Activated effector memory CD4-positive, alpha-beta T cell treated with anti-CD3 and anti-CD28 coated beads, Interleukin-2, amount 50 U/mL, for 16 hours (primary cell): ENCODE measurements at places on chromosomes 5 and 9.

GRCh38 chr9:126317513-126317912 lies 9.1 kb upstream of the MVB12B start:
- peak; percentile 73 for DNase-seq

- DNase-seq = no peak
These were observed 6.3 kb upstream of the NR5A1 start for GRCh38 chr9:124513376-124513994.

DNA sequence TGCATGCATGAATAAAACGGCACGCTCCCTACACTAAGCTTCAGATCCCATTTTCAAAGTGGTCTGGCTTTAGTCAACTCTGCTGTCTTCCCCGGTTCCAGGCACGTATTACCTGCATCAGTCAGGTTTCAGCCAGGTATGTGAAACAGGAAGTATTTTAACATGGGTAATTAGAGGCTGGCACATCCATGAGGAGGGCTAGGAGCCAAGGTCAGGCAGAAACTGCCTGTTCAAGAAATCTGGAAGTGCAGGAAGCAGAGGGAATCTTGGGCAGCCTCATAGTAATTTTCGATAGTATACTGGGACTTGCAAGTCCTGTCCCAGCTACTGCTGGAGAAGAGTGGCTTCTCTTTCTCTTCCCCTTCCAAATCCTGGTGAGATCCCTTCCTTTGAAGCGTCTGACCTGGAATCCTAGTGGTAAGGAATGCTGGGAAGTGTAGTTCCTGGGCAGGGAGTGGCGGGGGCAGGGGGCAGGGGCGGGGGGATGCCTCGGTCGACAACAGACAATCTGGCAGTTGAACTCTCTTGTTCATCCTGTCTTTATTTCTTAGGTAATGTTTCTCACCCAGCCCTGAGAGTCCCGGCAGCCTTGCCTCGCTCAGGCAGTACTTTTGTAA lies 403.1 kb downstream of the TLE4 start:
- DNase-seq = no peak

DNA sequence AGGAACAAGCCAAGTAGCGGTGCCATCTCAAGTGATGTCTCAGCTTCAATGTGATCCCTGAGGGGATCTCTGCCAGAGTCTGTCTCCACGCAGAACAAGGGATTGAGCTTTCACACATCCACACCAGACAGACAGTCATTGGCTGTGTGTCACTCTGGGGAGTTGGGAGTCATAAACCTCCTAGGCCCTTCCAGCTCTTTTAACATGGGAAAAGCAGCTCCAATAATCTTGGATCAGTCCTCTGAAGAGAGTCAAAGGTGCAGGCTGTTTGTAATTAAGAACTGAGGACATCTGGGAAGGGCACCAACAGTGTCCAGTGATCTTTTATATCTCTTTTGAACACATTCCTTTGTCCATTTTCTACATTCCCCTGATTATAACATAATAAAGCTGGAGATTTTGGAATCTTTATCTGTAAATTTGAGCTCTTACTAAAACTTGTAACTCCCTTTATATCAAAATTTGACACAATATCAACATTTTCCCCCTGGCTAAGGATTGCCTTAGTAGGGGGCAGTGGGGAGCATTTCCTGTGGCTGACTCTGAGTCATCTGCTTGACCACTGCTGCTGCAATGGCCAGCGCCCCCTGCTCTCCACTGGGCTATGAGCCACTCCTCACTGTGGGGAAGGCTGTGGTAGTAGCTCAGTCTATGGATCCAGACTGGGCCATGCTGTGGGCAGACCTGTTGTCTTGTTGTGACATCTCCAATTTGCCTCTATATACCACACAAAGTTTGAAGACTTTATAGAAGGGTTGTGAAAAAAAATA lies 284.4 kb downstream of the OSTF1 start:
- no peak for DNase-seq

GRCh38 chr5:36017622-36018021 lies 26.4 kb upstream of the UGT3A1 start:
- DNase-seq = no peak

- no peak for DNase-seq
These were observed 209.7 kb downstream of the ESM1 start for GRCh38 chr5:54775645-54776044.

GRCh38 chr5:31613651-31614050 lies 25.3 kb upstream of the PDZD2 start:
- DNase-seq = no peak

GRCh38 chr9:36118706-36119105 lies 17.8 kb upstream of the GLIPR2 start:
- no peak for DNase-seq

- no peak for DNase-seq
These were observed 15.2 kb upstream of the CORO2A start for GRCh38 chr9:98207606-98208005.

GRCh38 chr9:118729981-118730380 lies 639.3 kb downstream of the BRINP1 start:
- DNase-seq = no peak

GRCh38 chr5:155052532-155052931 lies 39.0 kb downstream of the KIF4B start:
- no peak for DNase-seq

GRCh38 chr5:135571902-135572301 lies 6.9 kb downstream of the CXCL14 start:
- no peak for DNase-seq

GRCh38 chr5:171961117-171961516 lies 45.3 kb downstream of the FBXW11 start:
- peak; percentile 65 for DNase-seq

GRCh38 chr5:74638544-74638969 lies 2.0 kb downstream of the ENC1 start:
- DNase-seq = no peak

DNA sequence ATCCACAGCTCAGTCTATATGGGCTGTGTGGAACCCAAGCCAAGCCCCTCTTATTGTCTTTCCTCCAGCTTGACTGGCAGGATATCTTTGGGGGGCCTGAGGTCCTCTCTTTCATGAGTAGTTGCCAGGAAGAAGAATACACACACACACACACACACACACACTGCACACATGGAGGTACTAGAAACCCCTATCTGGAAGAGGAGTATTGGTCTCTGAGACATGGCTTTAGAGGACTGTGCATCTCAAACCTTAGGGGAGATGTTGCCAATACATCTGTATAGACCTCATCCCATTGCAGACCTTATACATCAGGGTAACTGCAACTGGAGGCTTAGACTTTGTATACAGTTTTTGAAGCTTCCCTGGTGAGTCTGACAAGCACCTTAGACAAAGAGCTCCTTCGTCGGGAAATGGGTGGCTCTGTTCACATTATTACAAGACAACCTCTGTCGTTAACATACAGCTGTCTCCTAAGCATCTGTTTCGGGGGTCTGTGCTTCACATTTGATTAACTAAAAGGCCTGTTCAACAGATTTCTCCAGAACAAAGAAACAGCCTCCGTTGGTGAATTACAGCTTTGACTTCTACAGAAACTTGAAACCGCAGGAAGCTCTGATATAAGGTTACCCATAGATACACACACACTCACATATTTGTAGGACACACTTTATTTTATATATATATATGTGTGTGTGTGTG lies 5.5 kb upstream of the ENTREP1 start:
- no peak for DNase-seq

DNA sequence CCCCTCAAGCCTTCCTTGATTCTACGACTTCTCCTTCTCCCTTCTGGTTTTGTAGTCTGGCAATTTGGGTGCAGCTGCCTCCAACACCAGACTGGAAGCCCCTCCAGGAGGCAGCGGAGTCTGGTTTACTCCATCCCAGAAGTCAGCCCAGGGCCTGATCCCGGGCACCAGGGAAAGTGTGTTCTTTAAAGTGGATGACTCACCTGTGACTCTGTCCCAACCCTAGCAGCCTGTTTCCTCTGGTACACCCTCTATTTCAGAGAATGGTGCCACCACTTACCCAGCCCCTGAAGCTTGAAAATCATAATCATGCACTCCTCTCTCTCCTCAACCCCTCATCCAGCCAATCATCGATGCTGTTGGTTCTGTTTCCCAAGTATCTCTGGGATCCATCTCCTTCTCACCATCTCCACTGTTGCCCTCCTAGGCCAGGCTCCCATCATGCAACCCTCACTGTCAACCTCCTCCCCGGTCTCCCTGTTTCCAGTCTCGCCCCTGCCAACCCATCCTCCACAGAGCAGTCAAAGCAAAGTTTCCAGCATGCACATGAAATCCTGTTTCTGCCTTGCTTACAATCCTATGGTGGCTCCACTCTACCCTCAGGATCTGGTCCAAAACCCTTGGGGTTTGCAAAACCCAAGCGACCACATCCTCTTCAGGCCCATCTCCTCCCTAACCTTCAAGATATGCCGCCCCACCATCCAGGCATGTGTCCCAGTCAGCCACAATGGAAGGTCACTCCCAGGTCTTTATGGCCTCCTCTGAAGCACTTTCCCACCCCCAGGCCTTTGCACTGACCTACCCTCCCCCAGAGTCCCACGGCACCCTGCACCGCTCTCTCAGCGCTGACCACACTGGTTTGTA lies 10.5 kb downstream of the LHX6 start:
- DNase-seq = no peak
